Activated CD4-positive, alpha-beta T cell treated with anti-CD3 and anti-CD28 coated beads, Interleukin-2, amount 10 ng/mL, durations not matched to agents 24 days and 14 days (primary cell): ENCODE measurements at places on chromosomes 7 and 10.

- H3K27ac ChIP-seq, result no peak overlapping the region
These were observed 69.3 kb downstream of the ARHGAP22 start for GRCh38 chr10:48535416-48536155.

GRCh38 chr7:119421657-119422056, 851.3 kb upstream of the KCND2 start:
- no peak overlapping the region for H3K27ac ChIP-seq
- H3K36me3 ChIP-seq, result no peaks in the 10 kb centered on the region
- DNase-seq, result no peak
- H3K27me3 ChIP-seq, result no peaks in the 10 kb centered on the region
- no peaks in the 10 kb centered on the region for H3K4me1 ChIP-seq

DNA sequence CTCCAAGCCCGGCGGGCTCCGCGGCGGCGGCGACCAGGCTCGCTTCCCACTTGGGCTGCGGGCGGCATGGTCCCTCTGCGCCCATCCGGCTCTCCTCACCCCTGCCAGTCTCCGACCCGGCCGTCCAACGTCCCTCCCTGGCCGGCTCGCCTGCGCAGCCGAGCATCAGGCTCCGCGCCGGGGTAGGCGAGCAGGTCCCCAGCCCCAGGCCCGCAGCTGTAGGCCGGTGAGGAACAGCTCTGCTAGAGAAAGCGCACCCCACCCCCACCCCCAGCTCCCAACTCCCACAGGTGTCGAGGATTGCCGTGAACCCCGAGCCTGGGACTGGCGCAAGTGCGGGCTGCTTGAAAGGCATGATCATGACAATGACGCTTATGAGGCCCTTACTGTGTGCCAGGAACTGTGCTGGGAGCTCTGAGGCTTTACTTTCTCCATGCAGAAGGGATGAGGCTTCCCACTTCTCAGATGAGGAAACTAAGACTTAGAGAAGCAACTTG, 20.8 kb upstream of the PAX2 start:
- peaks cover 8% of the 10 kb centered on the region for H3K4me1 ChIP-seq
- H3K27ac ChIP-seq, result no peak overlapping the region
- no peak overlapping the region for H3K4me3 ChIP-seq
- H3K27me3 ChIP-seq, result peaks cover 77% of the 10 kb centered on the region
- H3K36me3 ChIP-seq, result no peaks in the 10 kb centered on the region

GRCh38 chr7:157177333-157177982, 38.7 kb downstream of the UBE3C start:
- no peaks in the 10 kb centered on the region for H3K4me1 ChIP-seq
- no peak for DNase-seq
- H3K4me3 ChIP-seq, result no peak overlapping the region
- H3K27ac ChIP-seq, result no peak overlapping the region
- peaks cover 40% of the 10 kb centered on the region for H3K36me3 ChIP-seq

DNA sequence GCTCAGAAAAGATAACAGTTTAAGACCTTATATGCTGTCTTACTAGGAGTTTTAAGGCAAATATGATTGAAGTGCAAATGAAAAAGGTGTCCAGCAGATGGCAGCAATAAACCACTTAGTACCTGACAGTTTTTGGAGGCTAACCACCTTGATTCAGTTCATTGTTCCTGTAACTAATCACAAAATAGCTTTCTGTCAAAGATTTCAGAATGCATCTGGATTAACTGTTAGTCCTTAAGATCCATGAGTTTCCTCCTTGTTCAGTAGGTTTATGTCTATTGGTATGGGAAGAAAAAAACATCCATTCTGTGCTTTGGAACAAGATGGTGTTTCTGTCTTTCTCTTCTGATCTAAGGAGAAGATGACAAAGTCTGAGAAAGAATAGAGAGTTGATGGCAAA, 46.6 kb downstream of the CCSER2 start:
- no peaks in the 10 kb centered on the region for H3K27me3 ChIP-seq
- no peak overlapping the region for H3K4me3 ChIP-seq
- no peak overlapping the region for H3K27ac ChIP-seq

- H3K4me1 ChIP-seq, result no peaks in the 10 kb centered on the region
- DNase-seq, result no peak
- H3K36me3 ChIP-seq, result no peaks in the 10 kb centered on the region
- H3K27me3 ChIP-seq, result peaks cover 3% of the 10 kb centered on the region
These were observed 130.4 kb downstream of the GLI3 start for GRCh38 chr7:42106562-42106961.

GRCh38 chr10:125203186-125203800, 42.9 kb upstream of the CTBP2 start:
- H3K4me3 ChIP-seq, result no peak overlapping the region
- no peaks in the 10 kb centered on the region for H3K4me1 ChIP-seq
- peaks cover 1% of the 10 kb centered on the region for H3K27me3 ChIP-seq

- no peaks in the 10 kb centered on the region for H3K27me3 ChIP-seq
- H3K36me3 ChIP-seq, result no peaks in the 10 kb centered on the region
- no peak overlapping the region for H3K27ac ChIP-seq
These were observed 47.6 kb downstream of the ASB13 start for GRCh38 chr10:5618829-5619228.

GRCh38 chr10:49164559-49165188, 23.5 kb downstream of the TMEM273 start:
- H3K4me1 ChIP-seq, result peaks cover 25% of the 10 kb centered on the region
- DNase-seq, result peak; percentile 84
- peaks cover 2% of the 10 kb centered on the region for H3K27me3 ChIP-seq
- no peak overlapping the region for H3K4me3 ChIP-seq

DNA sequence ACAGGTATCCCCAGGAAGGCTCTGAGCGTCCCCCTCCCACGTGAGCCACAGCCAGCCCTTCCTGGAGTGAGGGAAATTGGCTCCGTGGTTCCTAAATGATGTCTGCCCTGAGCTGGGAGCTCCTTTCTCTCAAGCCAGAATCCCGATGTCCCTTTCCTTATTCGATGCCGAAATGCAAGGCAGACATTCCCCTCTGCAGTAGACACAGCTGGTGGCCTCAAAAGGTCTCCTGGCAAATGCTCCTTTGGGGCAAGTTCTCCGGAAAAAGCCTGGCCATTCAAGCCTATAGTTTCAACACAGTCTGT, 98.9 kb downstream of the HIP1 start:
- H3K36me3 ChIP-seq, result peaks cover 2% of the 10 kb centered on the region
- peak overlapping the region; percentile 87 for H3K4me3 ChIP-seq
- H3K27ac ChIP-seq, result peak overlapping the region; percentile 47
- H3K4me1 ChIP-seq, result peaks cover 2% of the 10 kb centered on the region

DNA sequence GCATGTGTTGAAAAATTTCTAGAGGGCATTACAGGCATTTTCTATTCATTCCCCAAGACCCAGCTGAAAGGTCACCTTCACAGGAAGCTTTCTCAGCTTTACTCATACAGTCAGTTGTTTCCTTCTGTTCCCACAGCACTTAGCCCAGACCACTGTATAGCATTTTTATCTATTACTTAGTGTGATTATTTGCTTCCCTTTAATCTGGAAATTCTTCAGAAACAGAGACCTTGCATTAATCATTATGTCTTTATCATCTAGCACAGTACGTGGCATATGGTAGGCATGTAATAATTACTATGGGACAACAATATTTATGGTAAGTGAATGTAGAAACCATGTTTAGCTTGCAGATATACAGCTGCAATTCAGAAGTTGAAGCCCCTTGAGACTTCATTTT, 38.2 kb upstream of the CDK6 start:
- H3K27ac ChIP-seq, result no peak overlapping the region
- H3K4me3 ChIP-seq, result no peak overlapping the region
- DNase-seq, result peak; percentile 31

DNA sequence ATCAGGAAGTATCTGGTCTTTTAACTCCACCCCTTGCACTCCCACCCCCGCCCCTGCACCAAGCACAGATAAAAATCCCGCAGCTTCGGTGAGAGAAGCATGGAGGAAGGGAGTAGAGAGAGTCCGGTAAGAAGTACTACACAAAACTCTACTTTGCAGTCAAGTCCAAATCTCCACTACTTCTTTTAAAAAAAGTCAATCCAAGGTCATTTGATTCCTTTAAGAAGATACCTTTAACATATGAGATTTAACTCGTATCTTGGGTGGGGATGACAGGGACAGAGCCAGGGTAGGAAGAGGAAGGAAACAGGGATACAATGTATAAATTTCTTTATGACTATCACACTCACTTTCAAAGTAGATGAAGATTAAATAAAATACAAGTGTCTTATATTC, 132.1 kb downstream of the NRBF2 start:
- peak overlapping the region; percentile 96 for H3K27ac ChIP-seq
- H3K27me3 ChIP-seq, result no peaks in the 10 kb centered on the region
- peaks cover 26% of the 10 kb centered on the region for H3K36me3 ChIP-seq
- H3K4me3 ChIP-seq, result peak overlapping the region; percentile 99

DNA sequence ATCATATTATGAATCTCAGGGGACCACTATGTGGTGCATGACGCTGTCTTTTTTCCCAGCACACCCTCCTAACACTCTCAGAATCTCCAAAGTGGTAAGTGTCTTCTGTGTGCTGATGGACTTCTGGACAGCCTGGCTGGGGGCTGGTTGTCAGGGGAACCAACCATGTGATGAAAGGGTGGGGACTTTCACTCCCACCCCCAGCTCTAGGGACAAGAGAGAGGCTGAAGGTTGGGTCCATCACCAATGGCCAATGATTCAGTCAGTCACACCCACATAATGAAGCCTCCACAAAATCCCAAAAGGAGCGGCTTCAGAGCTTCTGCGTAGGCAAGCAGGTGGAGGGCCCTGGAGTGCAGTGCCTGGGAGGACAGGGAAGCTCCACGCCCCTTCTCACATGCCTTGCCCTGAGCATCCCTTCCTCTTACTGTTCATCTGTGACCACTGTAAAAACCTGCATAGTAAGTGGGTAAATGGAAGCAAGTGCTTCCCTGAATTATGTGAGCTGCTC, 44.6 kb downstream of the RASGEF1A start:
- no peak for DNase-seq
- peaks cover 35% of the 10 kb centered on the region for H3K27me3 ChIP-seq
- no peak overlapping the region for H3K27ac ChIP-seq
- peaks cover 21% of the 10 kb centered on the region for H3K4me1 ChIP-seq
- no peak overlapping the region for H3K4me3 ChIP-seq

GRCh38 chr10:6351495-6351894, 148.8 kb downstream of the PFKFB3 start:
- DNase-seq, result no peak
- H3K4me3 ChIP-seq, result no peak overlapping the region
- no peaks in the 10 kb centered on the region for H3K27me3 ChIP-seq

- H3K4me1 ChIP-seq, result peaks cover 35% of the 10 kb centered on the region
- H3K4me3 ChIP-seq, result peak within 1 kb of the TSS; percentile 93
- peak within 1 kb of the TSS; percentile 87 for H3K27ac ChIP-seq
- no peaks in the 10 kb centered on the region for H3K36me3 ChIP-seq
- H3K27me3 ChIP-seq, result no peaks in the 10 kb centered on the region
These were observed at the start of gene C10orf67 for GRCh38 chr10:23344241-23344841. Gene C10orf67, minus strand, starts transcription at chr10:23344797. Its CDS starts 23 bp downstream, at chr10:23344774.

DNA sequence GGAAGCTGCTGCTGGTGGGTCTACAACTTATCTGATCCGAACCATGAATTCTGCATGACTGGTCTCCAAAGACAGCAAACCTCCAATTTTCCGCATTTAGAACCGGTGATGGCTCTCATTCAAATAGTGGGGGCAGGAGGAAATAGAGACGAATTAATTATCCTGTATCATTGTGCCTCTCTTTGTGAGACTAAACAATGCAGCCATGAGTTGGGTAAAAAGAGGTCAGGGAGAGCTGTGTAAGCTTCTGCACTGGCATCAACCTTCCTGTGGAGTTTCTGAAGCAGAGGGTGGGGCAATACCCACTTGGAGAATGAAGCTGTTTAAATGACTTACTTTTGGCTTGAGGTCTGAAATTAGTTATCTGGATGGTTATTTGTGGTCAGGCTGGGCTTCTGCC, 266.4 kb downstream of the SORCS3 start:
- H3K4me3 ChIP-seq, result no peak overlapping the region
- no peak overlapping the region for H3K27ac ChIP-seq
- no peak for DNase-seq
- no peaks in the 10 kb centered on the region for H3K36me3 ChIP-seq

DNA sequence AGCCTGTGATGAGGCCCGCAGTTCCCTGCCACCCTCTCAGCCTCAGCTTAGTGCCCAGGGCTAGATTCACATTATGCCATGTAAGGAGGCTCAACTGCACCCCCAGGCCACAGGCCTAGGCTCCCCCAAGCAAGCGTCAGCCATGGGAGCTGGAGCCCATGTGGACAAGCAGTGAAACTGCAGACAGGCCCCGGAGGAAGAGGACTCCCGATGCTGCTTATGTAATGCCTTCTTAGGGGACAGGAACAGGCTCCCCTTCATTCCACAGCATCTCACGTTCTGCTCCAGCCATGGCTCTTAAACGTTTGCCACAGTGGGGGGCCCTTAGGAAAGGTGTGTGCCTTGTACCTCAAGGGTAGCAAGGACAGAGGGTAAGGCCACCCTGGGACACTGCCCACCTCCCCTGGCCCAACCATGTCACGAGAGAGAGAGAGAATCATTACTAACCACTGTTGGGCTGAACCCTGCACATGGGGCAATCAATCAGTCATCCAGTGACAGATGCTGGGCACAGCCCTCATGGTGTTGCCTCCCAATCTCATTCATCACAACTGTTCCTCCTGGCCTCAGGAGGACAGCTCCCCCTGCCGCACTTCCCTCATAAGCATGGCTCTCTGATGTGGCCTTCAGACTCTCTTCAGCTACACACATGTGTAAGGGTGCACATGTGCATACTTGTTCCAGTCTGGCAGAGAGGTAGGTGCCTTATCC, 263.0 kb downstream of the GRID1 start:
- H3K27me3 ChIP-seq, result peaks cover 3% of the 10 kb centered on the region
- no peak for DNase-seq
- H3K4me1 ChIP-seq, result no peaks in the 10 kb centered on the region
- H3K27ac ChIP-seq, result no peak overlapping the region
- no peak overlapping the region for H3K4me3 ChIP-seq

- H3K27me3 ChIP-seq, result no peaks in the 10 kb centered on the region
- no peak for DNase-seq
- H3K4me3 ChIP-seq, result no peak overlapping the region
- no peaks in the 10 kb centered on the region for H3K36me3 ChIP-seq
- H3K4me1 ChIP-seq, result peaks cover 2% of the 10 kb centered on the region
- no peak overlapping the region for H3K27ac ChIP-seq
These were observed 230.9 kb downstream of the MAD1L1 start for GRCh38 chr7:2001601-2002442.

DNA sequence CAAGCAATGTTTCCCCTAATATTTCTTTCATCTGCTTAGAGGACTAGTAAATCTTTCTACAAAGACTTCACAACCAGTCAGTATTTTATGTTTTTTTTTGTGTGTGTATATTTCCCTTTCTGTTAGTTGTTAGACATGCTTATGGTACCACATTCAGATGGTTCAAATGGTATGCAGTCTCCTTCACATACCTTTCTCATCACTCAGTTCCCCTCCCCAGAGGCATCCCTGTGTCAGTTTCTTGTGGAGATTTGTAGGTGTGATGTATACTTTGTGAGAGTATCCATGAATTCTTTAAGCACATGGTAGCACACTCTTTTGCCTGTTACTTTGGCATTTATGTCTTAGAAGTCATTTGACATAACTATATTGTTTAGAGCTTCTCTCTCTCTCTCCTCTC, 4.4 kb downstream of the ZNF485 start:
- H3K4me3 ChIP-seq, result no peak overlapping the region
- H3K36me3 ChIP-seq, result peaks cover 80% of the 10 kb centered on the region
- H3K27me3 ChIP-seq, result no peaks in the 10 kb centered on the region
- H3K27ac ChIP-seq, result no peak overlapping the region
